ENCODE measurements at places on chromosomes 11 and 22. TPM values are rescaled to one million over a fixed set of nuclear protein-coding genes. Genes with fewer than 3 reads are reported as not detected.

OR52H1 gene
- polyA plus RNA-seq, result not detected

BAIAP2L2 gene
- polyA plus RNA-seq, result 0.34 TPM

TEX12 gene
- polyA plus RNA-seq, result not detected

- DNase-seq, result no peak
These were observed 101.6 kb upstream of the PARVA start for GRCh38 chr11:12275818-12276217.

DNA sequence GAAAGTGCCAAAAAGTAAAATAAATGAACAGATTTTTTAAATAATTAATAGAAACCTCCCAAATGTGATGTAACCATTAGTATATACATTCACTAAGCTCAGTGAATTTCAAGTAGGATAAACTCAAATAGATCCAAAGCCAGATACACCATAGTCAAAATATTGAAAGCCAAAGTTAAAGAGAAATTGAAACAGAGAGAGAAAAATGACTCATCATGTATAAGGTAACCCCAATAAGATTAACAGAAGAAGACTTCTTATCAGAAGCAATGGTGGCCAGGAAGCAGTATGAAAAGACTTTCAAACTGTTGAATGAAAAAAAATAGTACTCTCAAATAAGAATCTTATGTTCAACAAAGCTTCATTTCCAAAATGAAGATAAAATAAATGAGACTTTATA is 70.5 kb downstream of the LUZP2 start:
- DNase-seq, result no peak

TLCD5 gene
- 8.6 TPM for polyA plus RNA-seq

GRCh38 chr22:23012081-23012622 is 58.2 kb upstream of the GNAZ start:
- no peak for DNase-seq

OR51B4 gene
- not detected for polyA plus RNA-seq

DNA sequence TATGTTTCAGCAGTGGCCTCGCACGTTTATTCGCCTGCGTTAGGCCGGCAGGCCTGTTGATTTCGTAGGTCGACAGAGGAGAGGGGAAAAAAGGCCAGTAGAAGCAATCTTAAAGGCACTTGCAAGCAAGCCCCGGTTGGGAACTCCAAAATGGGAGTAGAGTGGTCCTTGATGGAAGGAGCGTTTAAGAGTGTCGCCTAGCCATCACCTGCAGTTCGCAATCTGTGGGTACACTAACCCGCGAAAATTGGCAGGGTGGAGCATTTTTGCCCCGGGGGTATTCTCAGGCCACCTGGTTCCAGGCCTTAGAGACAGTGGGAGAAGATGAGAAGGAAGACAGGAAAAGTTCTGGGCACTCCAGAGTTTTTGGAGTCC is 1.1 kb downstream of the EWSR1 start:
- DNase-seq, result no peak

DNA sequence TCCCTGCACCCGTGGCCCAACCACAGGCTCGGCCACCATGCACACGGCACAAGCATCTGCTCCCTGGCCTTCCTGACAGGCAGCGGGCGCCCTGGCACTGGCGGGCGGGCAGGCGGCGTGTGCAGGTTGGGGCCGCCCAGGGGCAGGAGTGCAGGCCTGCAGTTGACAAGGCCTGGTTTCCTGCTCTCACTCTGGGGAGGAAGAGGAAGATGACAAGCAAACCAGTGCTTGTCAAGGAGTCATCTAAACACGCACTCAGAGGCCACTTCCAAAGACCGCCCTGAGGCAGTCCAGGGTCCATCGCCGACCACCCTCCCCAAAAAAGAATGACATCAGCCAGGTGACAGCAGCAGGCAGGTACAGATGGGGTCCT is 65.3 kb upstream of the LINC01488 start:
- DNase-seq, result no peak

ARHGAP8 gene
- 1.9 TPM for polyA plus RNA-seq

DNA sequence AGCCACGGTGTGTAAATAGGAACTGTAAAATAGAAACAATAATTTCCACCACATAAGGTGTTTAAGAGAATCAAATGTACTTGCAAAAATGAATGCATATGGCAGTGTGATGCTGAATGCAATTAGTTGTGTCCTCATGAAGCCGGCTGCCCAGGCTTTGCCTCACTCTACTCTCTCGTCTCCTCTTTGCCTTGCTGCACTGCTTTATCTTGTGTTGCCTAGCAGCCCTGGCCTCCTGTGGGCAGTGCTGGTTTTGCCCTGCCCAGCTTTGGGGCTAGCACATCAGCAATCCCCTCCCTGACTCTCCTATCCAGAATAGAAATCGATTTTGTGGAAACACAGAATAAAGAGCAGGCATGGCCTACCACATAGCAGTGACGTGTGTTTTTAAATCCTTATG is 30.0 kb downstream of the LRRC32 start:
- DNase-seq, result no peak

NLRP14 gene
- polyA plus RNA-seq, result 0.14 TPM

DNA sequence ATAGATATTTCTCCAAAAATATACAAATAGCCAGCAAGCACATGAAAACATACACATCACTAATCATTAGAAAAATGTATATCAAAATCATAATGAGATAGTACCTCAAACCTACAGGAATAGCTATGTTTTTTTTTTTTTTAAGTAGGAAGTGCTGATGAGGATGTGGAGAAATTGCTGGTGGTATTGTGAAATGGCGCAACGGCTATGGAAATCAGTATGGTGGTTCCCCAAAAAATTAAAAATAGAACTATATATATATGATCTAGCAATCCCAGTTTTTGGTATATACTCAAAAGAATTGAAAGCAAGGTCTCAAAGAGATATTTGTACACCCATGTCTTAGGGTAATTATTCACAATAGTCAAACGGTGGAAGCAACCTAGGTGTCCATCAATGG is 46.0 kb upstream of the HIPK3 start:
- DNase-seq, result peak; percentile 22

DNA sequence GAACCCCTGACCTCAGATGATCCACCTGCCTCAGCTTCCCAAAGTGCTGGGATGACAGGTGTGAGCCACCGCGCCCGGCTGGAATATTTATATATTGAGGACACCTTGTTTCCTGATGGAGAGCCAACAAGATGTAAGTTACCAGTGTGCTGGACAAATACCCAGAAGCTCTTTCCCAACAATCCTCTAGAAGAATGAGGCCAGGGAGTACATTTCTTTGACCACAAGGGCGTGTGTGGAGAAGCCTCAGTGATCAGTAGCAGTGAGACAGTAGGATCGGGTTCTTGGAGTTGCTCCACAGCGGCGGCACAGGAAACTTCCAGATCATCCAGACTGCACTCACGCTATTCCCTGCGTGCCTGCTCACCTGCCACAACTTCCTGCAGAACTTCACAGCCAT is 10.3 kb upstream of the POLA2 start:
- no peak for DNase-seq

MYBPC3 gene
- 0.17 TPM for polyA plus RNA-seq

ST14 gene
- polyA plus RNA-seq, result 0.48 TPM

- no peak for DNase-seq
These were observed 6.5 kb downstream of the ZFTA start for GRCh38 chr11:63761931-63762653.

GRCh38 chr11:79691445-79691844 is 250.6 kb upstream of the TENM4 start:
- DNase-seq, result no peak

CTSW gene
- polyA plus RNA-seq, result 1.4 TPM

DNA sequence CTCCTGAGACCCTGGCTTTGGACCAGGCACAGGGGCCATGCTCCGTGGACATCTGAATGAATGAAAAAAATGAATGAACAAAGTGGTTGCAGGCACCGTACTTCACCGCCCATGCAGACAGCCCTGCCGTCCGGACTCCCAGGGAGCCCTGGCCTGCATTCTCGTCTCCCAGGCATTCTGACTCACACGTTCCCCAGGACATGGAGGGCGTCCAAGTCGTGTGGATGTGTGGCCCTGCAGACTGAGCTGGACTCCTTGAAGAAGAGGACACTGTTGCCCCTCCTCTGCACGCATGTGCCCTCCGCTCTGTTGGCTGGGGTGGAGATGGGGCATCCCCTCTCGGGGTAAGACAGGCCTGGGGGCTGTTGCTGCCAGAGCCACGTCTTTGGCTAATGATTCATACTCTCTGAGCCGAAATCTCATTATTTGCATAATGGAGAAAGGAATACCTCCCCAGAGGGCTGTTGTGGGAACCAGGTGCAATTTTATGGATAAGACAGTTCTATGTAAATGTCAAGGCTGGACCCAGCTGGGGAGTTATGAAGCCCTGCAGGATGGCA is 49.7 kb downstream of the RTL6 start:
- peak; percentile 87 for DNase-seq

DNA sequence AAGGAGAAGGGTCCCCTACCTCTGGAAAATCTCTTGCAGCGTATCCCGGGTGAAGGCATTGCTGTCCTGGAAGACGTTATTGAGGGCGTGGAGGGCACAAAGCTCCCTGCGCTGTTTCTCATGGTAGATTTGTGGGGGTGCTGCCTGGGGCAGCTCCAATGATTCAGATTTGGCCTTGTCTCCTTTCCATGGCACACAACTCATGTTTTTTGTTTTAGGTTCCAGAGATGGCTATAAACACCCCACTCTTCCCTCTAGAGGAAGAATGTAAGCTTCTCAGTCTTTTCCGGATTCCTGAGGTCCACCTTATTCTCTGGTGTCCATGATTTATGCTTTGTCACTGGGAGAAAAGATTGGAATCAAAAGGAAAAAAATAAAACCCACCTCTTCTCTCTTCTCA is 959 bp downstream of the JOSD1 start:
- peak; percentile 21 for DNase-seq

TRIM66 gene
- 6.8 TPM for polyA plus RNA-seq

CRYBA4 gene
- polyA plus RNA-seq, result not detected
